Left lung (tissue), 14 donors: ENCODE measurements at places on chromosomes 1 and 21. TPM values are rescaled to one million over a fixed set of nuclear protein-coding genes. Genes with fewer than 3 reads are reported as not detected.

The RGS2 gene
- 35.3 TPM for total RNA-seq

DNA sequence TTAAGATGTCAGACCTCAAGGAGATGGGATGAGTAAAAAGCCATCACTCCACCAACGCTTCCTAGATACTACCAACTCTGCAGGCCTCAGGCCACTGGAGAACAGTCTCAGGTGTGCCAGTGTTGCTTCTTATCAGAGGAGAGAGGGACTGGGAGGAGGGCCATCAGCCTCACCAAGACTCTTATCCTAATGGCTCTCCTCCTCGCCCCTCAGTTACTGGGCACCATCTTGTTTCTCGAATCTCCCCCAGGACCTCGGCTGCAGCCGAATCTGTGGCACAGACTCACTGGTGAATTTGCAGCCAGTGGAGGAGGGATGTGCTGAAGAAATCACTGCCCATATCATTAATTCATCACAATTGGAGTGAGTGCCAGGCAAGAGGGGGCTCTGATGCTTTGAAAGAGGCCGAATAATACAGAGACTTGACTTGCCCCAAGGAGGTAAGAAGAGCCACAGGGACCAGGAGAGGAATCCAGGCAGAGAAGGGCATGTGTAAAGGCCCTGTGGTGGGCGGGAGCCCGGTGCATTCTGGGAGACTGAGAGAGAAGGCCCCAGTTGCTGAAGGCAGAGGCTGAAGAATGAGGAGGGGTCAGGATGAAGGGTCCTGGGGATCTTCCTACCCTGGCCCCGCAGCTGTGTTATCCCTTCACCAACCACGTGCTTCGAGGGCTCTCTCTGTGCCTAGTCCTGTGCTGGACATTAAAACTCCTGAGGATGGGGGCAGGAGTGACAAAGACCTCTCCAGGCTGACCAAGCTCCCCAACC is 129.8 kb downstream of the PTPRU start:
- H3K36me3 ChIP-seq = no peaks in the 10 kb centered on the region
- DNase-seq = no peak
- H3K27me3 ChIP-seq = peaks cover 44% of the 10 kb centered on the region
- H3K27ac ChIP-seq = no peak overlapping the region

DNA sequence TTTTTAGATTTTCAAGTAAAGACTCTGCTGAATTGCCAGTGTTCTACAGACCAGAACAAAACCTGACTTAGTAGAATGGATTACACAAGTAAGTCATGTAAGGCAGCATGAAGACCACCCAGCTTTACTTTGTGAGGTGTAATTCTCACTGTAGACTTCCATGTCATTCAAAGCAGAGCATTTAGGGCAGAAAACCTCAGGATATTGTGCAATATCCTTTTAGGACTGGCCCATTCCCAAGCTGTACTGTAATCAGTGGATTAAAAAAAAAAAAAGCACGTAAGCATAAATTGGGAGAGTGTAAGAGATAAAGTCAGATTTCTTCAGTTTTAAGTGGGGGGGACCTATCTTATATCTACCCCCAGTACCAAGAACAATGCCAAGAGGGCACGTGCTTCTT is 380.5 kb upstream of the PRMT6 start:
- no peaks in the 10 kb centered on the region for H3K36me3 ChIP-seq
- H3K4me1 ChIP-seq = peaks cover 6% of the 10 kb centered on the region
- no peak overlapping the region for H3K27ac ChIP-seq
- peak; percentile 70 for DNase-seq

The SIM2 gene
- not detected for total RNA-seq

The RNU1-4 gene
- total RNA-seq = 2,748 TPM

DNA sequence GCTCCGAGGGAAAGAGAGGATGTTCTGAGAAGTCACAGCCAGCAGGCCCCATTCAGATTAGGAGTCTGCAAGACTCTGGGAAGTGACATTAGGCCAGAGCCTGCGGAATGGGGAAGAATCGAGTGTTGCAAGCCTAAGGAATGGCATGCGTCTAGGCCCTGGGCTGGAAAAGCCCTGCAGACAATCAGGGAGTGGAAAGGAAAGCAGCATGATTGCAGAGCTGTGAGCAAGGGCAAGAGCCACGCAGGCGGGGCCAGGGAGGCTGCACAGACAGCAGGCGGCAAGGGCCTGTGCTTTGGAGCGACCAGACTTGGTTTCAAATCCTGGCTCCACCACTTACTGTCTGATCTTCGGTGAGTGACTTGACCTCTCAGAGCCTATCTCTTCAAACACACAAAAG is 118.2 kb downstream of the RRAGC start:
- no peaks in the 10 kb centered on the region for H3K4me1 ChIP-seq
- no peak overlapping the region for H3K27ac ChIP-seq
- no peak overlapping the region for H3K4me3 ChIP-seq
- H3K36me3 ChIP-seq = no peaks in the 10 kb centered on the region

- H3K4me1 ChIP-seq = no peaks in the 10 kb centered on the region
- H3K27me3 ChIP-seq = no peaks in the 10 kb centered on the region
- no peak overlapping the region for H3K27ac ChIP-seq
- H3K4me3 ChIP-seq = no peak overlapping the region
- no peak for DNase-seq
Observed at GRCh38 chr1:173758980-173759379, 44.2 kb downstream of the KLHL20 start.

DNA sequence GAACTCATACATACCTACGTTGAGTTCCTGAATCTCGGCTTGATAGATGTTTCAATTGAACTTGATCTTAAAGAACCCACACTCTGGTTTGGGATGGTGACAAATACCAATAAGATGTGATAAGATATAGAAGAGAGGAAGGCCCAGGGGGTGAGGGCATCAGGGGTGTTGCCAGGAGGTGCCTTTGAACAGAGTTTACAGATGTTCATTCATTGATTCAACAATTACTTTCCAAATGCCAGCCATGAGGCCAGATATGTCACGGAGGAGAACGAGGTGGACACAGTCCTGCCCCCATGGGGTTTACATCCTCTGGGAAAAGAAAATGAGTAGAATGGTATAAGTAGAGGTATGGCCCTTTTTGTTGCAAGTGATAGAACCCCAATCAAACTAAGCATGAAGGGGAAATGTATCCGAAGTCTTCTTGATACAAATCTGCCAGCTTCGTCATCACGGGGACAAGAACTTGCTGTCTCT is 659 bp downstream of the LRRC71 start:
- H3K27me3 ChIP-seq = peaks cover 51% of the 10 kb centered on the region
- no peak overlapping the region for H3K4me3 ChIP-seq
- DNase-seq = no peak
- H3K4me1 ChIP-seq = peaks cover 16% of the 10 kb centered on the region

The TMOD4 gene
- not detected for total RNA-seq

GRCh38 chr1:108071601-108072000 is 106.6 kb upstream of the VAV3 start:
- no peaks in the 10 kb centered on the region for H3K36me3 ChIP-seq
- no peaks in the 10 kb centered on the region for H3K27me3 ChIP-seq
- no peaks in the 10 kb centered on the region for H3K4me1 ChIP-seq
- H3K27ac ChIP-seq = peak overlapping the region; percentile 24
- no peak overlapping the region for H3K4me3 ChIP-seq

DNA sequence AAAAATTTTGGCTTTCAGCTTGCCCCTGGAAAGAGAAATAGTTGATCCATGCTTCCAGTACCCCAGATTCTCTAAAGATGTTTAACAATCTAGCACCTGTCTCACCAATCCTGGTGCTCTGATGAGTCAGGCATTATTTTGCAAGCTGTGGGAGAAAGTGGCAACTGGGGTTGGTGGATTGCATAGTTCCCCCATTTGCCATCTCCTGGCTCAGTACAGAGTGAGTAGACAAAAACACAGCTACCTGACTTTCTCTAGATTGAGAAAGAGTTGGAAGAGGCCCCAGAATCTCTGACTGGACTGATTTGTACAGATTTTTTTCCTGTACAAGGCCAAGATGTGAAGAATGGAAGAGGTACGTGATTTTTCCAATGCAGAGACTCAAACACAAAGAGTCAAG is 75.1 kb upstream of the NEGR1 start:
- H3K27ac ChIP-seq = no peak overlapping the region
- no peaks in the 10 kb centered on the region for H3K36me3 ChIP-seq
- no peak overlapping the region for H3K4me3 ChIP-seq
- DNase-seq = no peak
- no peaks in the 10 kb centered on the region for H3K4me1 ChIP-seq

The NPR1 gene
- total RNA-seq = 26.9 TPM
